Activated naive CD4-positive, alpha-beta T cell (primary cell): ENCODE measurements at places on chromosomes 1 and 21.

DNA sequence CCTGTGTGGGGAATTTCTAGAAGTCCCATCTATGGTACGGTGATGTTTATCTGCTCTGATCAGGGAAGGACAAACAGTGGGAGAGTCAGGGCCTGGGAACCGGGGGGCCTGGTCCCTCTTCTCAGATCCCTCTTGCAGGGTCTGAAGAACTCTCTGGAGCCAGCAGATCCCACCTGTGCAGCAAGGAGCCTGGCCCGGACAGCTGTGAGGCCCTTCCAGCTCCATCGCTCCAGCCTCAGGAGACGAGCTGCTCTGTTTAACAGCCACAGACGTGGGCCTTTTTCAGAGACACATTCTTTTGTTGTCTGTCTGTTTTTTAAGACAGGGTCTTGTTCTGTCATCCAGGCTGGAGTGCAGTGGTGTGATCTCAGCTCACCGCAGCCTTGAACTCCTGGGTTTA is 14.5 kb downstream of the C1orf174 start:
- no peak for DNase-seq

GRCh38 chr1:107829036-107829770 is 135.8 kb downstream of the VAV3 start:
- DNase-seq = no peak

DNA sequence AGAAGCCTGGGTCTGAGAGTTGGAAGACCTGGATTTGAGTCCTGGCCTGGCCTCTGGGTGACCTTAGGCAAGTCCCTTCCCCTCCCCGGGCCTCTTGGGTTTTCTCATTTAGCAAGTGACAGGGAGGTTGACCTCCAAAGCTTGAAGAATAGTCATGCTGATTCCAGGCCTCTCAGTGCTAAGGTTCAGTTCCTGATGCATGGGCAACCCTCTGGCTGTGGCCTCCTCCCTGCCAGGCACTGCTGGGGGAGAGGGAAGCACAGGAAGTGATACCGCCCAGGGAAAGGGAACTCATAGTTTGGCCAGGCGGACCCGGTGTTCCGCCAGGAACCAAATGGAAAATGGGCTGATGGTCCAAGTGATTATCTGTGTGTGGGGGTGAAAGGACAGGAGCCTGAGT is 23.6 kb upstream of the WASF2 start:
- DNase-seq = no peak

GRCh38 chr1:7405844-7406500 is 365.1 kb upstream of the VAMP3 start:
- no peak for DNase-seq

DNA sequence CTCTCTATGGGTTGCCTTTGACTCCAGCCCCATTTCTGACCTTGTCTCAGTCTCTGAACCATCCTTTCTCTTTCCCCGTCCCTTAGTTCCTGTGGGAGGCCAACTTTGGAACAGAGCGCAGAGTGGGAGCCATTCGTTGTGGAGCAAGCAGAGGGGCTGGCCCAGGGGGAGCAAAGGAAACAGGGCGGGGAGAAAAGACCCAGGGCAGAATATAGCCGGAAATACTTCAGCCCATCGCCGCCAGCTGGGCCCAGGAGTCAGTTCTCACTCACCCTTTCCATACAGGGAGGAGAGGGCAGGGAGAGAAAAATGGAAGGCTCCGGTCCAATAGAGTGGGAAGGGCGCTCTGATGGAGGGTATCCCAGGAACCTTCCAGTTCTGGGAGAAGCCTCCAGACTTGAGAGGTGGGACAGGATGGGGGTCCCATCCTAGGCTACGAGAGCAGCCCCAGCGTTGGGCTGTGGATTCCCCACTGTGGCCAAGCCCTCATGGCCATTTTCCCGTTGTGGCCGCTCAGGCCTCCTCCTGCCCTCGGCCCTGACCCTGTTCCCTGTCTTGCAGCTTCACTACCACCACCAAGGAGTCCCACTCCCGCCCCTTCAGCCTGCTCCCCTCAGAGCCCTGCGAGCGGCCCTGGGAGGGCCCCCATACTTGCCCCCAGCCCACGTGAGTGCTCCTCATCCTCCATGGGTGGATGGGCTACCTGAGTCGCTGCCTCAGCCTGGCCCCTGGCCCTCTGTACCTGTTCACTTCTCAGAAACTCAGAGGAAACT is 10.9 kb downstream of the PEAR1 start:
- no peak for DNase-seq

DNA sequence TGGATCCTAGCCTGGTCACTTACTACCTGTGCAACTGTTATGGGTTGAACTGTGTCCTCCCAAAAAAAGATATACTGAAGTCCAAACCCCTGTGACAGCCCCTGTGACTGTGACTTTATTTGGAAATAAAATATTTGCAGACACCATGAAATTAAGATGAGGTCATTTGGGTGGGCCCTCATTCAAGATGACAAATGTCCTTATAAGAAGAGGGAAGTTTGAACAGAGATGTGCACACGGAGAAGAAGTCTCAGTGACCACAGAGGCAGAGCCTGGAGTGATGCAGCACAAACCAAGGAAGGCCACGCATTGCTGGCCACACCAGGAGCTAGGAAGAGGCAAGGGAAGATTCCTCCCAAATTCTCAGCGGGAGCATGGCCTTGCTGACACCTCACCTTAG is 249.7 kb upstream of the RUNX1 start:
- no peak for DNase-seq

DNA sequence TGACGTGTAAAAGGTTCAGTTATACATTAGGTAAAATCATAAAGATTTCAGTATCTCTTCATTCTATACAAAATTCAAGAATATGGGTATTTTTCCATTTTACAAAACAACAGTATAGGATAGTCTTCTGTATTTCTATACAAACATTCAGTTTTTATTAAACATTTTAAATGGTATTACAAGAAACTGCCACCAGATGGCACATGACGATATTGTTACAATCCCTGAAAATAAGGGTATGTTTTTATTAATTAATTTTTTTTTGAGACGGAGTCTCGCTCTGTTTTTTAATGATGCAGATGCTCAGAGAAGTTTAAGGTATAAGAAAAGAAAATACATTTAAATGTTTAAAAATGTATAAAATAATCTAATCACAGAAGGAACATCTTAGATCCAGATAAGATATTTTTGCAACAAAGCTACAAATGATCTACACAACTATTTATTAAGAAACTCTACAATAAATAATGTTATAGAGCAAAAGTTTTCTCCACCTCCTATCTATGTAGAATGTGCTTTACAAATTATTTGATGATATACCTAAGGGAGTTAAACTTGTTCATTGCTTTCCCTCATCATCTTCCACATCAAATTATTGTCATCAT is 23.5 kb upstream of the RSBN1 start:
- DNase-seq = no peak

- DNase-seq = no peak
These were observed 9.5 kb downstream of the DENND2D start for GRCh38 chr1:111190931-111191451.

GRCh38 chr1:207115269-207115668 is 11.2 kb downstream of the C4BPA start:
- DNase-seq = no peak

DNA sequence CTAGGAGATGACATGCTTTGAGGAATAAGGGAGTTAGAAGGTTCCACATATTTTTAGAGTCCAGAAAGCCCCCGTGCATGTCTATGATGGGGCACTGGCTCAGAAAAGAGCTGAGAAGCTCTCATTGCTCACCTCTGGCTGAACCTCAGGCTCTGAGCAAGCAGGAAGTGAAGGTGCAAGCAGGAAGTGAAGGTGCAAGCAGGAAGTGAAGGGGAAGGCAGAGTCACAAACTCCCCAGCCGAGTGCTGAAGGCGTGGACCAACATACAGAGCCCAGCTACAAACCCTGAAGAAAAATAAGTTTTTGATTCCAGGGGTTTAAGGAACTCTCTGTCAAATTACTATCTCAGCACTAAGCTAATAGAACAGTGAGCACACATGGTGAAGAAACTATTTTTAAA is 7.0 kb downstream of the KRTAP10-8 start:
- DNase-seq = no peak

DNA sequence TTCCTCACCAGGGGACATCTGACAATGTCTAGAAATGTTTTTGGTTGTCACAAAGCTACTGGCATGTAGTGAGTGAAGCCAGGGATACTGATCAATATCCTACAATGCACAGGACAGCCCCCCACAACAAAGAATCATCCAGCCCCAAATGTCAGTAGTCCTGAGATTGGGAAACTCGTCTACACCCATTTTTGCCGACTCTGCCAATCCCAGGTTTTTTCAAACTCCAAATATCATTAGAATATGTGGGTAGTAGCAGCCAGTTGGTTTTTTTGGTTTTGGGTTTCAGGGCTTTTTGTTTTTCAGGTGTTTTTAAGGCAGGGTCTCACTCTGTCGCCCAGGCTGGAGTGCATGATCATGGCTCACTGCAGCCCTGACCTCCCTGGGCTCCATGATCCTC is 5.9 kb downstream of the SPATA46 start:
- no peak for DNase-seq

DNA sequence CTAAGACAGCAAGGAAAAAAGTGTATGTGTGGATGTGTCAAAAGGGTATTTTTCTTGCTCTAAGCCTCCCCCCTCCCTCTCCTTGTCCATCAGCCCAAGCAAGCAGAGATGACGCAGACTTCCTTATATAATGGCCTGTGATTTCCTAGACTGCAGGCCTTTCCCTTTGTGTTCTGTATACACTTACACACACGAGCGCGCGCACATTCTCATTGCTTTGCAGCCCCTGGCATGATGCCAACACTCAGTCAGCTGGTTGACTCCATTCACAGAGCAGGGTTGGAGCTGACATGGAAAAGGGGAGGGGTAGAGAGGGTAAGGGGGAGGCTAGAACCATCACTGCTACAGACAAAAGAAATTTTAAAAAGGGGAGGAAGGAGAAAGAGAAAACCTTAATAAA is 41.8 kb downstream of the GATAD2B start:
- DNase-seq = no peak
